ENCODE measurements at places on chromosomes 7 and 10.

GRCh38 chr7:155138204-155138603 is 68.1 kb downstream of the HTR5A start:
- DNase-seq: no peak

GRCh38 chr7:1928645-1929348 is 258.7 kb downstream of the ELFN1 start:
- no peak for DNase-seq

GRCh38 chr10:126795318-126795717 is 109.9 kb upstream of the DOCK1 start:
- no peak for DNase-seq

DNA sequence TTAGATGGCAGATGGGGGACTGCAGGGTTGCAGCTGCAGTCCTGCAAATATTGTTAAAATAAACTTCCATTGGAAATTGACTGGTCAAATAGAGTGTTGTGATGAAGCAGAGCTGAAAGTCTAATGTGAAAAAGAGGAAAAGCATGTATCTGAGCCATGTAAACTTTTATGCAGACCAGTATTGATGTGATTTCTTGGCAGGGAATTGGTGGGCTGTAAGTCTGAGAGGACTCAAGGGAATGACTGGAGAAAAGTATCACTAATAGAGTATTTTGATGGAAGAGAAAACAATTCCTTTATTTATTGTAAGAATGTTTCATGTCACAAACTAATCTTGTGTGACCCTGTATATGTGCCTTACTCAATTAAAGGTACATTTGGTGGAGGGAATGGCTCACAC is 155.5 kb downstream of the PPP1R9A start:
- DNase-seq: no peak

GRCh38 chr10:69568472-69569395 is 4.5 kb downstream of the NEUROG3 start:
- DNase-seq: no peak

All from NCI-H1105 treated with DMSO at 0.1 percent for 48 hours (cell line).